ENCODE measurements at places on chromosomes 11 and 22.

- no peak for DNase-seq
These were observed 655.5 kb downstream of the KCNA4 start for GRCh38 chr11:29361369-29361768.

DNA sequence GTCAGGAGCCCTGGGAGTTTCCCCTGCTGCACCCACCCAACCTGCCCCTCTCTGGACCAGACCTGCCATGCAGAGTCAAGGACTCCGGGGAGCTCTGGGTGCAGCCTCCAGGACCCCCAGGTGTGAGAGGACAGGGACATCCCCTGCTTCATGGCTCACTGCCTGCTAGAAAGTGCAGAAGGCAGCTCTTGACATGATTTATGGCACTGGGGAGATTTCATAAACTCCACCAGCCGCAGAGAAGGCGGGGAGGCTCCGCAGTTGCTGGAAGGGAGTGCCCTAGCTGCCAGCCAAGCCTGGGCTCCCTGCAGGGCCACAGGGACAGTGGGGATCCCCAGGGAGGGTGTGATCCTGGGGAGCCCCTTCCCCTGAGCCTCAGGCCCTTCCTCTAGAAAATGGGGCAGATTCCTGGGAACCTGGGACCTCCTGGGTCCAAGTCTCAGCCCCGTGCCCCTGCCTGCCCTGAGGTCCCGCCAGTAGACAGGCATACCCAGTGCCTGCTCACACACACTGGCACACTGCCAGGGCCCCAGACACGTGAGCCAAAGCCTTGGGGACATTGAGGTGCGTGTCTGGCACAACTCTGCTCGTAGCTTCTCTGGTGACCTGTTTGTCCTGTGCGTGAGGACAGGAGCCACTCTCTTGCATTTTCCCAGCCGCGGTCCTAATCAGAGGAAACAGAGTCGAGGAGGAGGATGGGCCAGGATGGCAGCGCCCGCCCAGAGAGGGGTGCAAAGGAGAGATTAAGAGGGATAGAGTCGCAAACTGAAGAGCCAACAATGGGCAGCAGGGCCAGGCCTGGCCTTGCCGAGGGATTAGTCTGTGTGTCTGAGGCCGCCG lies 13.8 kb downstream of the CABP7 start:
- no peak for DNase-seq

GRCh38 chr11:13339195-13340153 lies 61.9 kb downstream of the BMAL1 start:
- peak; percentile 42 for DNase-seq

GRCh38 chr11:131624531-131624930 lies 254.1 kb downstream of the NTM start:
- no peak for DNase-seq

DNA sequence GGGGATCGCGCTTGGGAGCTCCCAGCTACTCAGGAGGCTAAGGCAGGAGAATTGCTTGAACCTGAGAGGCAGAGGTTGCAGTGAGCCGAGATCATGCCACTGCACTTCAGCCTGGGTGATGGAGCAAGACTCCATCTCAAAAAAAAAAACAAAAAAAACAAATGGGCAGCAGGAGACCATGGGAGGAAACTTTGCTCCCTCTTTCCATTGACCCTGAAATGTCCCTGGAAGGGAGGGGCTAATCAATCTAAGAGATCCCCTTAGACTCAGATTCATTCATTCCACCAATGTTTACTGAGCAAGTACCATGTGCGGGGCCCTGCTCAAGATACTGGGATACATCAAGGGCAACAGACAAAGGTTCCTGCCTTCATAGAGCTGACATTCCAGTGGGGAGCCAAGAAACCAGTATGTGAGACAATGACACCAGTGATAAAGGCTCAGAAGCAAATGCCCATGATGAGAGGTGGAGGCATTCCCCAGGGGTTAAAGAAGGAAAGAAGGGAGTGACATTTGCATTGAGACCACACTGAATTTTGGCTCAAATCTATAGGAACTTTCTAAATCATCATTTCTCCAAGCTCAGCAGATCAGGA lies 37.7 kb upstream of the TFIP11 start:
- no peak for DNase-seq

- DNase-seq = peak; percentile 54
These were observed 12.5 kb downstream of the L3MBTL2 start for GRCh38 chr22:41217553-41218157.

GRCh38 chr11:36030731-36031281 lies 86.9 kb downstream of the LDLRAD3 start:
- no peak for DNase-seq

DNA sequence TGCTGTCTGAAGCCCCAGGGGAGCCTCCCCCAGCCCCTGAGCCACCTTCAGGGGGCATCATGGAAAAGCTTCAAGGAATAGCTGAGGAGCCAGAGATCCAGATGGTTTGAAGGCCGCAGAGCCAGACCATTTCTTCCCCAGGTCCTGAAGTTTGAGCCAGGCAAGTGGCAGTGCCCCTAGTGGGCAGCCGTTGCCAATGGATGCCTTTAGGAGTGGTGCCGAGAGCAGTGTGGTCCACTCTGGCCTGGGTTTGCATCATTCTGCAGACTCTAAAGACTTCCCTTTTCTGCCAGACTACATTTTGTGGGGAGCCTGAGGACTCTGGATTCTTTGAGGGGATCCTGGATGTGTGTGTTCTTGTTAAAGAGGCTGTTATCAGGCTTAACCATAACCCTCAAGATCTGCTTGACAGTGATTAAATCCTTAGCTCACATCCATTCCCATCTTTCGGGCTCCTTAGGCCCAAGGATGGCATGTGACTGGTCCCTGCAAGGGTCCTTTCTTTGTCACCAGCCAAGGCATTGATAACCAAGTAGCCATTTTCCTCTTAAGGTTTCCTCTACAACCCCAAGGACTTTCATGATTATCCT lies 13.1 kb downstream of the HINFP start:
- no peak for DNase-seq

GRCh38 chr22:24995649-24996180 lies 43.2 kb downstream of the KIAA1671 start:
- no peak for DNase-seq

- DNase-seq = peak; percentile 81
These were observed 31.0 kb downstream of the MCM5 start for GRCh38 chr22:35430897-35431322.

DNA sequence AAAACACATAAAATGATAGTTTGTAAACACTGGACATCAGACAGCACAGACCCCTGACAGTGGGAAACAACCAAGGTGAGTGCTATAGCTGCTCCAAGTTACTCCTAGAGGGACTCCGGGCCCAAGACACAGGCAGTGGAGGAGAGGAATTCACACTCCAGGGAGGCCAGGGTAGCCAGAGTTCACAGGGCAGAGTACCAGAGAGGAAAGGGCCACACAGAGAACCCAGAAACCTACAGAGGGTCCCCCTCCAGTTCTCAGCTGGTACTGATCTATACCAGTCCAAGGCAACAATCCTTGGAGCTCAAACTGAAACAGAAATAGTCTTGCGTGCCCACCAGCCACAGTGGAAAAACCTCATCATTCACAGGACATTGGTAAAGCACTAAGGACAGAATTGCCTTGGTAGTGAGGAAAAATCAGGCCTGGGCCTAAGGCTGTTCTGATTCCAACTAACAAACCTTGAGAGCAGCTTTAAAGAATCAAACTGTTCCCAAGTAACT lies 7.6 kb downstream of the VPS37C start:
- DNase-seq = no peak

DNA sequence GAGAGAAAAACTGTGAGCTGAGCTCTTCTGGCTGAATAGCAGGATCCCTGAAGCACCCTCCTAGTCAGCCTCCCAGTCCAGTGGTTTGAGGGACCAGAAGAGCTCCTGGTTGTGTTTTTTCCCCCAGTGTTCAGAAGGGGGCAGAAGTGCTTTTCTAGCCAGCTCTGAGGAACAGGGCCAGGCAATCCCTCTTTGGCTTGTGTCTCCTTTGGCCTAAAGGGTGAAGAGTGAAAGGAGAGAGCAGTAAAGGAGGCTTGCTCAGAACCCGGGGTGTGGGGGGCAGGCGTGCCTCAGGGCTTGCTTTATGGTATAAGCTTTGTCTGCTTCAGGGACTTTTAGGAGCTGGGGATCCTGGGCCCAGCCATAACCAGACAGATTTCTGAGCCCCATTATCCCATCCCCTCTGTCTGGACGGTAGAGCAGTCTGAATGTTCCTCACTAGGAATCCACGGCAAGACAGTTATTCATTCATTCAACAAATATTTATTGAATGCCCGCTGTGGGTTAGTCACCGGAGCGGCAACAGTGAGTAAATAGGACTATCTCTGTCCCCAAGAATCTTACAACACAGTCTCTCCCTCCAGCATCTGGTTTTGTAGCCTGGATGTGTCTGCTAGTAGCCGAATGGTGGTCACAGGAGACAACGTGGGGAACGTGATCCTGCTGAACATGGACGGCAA lies 14.5 kb downstream of the ACP2 start:
- DNase-seq = peak; percentile 39

DNA sequence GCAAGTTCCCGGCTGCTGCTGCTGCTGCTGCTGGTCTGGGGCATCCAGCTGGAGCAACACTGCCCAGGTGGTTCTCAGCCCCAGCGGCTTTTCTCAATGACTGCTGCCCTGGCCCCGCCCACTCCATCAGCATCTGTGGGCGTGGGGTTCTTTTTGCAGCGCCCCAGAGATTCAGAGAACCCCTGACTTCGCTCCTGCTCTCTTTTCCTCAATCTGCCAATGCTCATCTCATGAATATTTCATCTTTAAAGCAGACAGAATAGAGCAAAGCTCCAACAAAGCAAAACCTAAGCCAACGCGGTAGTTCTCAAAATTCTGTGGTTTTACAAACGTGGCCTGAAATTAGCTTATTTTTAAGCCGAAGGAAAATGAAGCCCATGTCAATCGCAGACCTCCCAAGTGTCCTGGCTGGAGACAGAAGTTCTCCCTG lies 363.6 kb downstream of the CTTN start:
- no peak for DNase-seq

Measured in activated T-cell treated with anti-CD3 and anti-CD28 coated beads, Interleukin-2, amount 50 U/mL, for 48 hours (primary cell).